ENCODE measurements at places on chromosomes 13 and 19.

DNA sequence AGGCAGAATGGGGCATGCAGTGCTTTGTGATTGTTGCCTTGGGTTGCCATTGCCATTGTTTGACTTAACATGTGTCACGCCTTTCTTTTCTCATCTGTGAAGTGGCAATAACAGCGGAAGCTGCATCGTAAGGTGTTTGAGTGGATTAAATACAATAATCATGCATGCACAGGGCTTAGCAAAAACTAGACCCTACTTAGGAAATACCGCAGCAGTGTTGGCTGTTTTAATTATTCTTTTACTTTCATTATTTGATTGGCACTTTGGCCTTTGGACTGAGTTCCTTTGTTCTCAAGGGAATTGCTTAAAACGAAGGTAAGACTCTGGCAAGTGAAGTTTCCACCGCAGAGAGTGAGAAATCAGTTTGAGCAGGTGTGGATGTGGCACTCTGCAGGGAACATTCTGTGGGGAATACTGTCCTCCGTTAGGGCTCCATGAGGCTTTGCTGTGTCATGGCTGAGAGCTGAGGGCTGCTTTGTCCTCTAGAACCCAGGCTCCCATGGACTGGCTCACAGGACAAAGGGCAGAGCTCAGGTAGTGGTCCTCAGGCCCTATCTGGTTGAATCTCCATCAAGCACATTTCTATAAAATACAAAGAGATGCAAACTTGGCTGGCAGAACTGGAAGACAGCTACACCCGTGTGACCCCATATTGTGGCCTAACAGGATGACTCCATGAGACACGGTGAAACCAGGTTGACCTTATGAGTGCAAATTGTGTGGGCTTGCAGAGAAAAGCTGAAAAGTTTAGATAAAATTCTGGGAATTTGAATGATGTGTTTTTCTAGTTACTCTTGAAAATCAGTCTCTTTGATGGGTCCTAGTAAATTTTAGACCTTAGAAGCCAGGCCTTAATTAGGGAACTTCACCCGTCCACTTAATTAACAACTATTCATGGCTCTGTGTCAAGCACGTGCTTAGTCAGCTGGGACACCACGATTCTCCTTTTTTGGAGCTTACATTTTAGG lies 407.2 kb downstream of the KCNRG start:
- no peak for DNase-seq

- no peak for DNase-seq
Observed at GRCh38 chr19:33333151-33333550, 30.8 kb upstream of the CEBPA start.

DNA sequence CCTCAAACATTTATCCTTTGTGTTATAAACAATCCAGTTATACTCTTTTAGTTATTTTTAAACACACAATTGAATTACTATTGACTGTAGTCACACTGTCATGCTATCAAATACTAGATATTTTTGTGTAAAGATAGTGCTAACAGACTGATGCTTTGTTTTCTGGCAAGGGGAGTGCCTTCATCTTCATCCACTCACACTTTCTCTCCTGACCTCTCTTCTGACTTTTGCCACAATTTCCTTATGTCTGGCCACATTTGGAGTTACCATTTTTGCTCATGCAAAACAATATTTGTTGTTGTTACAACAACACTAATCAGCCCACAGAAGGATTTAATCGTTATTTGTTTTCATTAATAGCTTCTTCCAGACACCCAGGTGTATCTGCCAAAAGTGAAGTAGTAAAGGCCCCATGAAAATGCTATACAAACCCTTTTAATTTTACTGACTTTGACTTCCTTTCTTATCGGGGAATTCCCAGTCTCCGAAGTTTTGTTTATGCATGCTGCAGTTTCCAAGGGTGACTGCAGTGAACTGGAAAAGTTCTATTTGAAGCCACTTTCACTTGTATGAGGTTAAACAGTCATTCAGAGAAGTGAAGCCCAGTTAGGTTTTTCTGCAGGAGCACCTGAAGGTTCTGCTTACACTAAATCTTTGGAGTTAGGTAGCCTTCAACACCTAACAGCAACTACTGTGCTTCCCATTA lies 66.1 kb upstream of the FRY start:
- DNase-seq, result no peak

DNA sequence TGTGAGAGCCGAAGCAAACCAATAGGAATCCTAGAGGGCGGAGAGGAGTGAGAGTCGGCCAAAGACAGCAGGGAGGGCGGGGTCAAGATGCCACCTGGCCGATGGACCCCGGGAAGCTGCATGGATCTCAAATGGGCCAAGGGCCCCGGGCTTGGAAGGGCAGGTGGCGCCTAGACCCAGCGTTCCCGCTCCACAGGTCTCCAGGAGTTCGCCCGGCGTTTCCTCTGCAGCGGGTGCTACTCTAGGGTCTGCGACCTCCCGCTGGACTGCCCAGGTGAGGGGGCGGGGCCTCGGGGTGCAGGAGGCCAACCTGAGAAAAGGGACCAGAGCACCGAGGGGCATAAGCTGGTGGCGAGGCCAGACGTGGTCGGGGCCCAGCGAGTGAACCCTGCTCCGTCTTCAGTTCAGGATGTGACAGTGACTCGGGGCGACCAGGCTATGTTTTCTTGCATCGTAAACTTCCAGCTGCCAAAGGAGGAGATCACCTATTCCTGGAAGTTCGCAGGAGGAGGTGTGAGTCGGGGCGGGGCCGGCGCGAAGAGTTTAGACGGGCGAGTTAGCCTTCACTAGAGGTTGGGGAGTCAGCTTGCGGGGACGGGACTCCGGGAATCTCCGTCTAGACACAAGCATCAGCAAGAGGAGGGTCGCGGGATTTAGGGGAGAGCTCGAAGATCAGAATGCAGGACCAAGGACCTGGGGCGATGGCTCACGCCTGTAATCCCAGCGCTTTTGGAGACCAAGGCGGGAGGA lies 9.9 kb downstream of the SPACA6 start:
- DNase-seq, result no peak

- no peak for DNase-seq
Observed at GRCh38 chr13:111897178-111897845, 169.6 kb upstream of the SOX1 start.

DNA sequence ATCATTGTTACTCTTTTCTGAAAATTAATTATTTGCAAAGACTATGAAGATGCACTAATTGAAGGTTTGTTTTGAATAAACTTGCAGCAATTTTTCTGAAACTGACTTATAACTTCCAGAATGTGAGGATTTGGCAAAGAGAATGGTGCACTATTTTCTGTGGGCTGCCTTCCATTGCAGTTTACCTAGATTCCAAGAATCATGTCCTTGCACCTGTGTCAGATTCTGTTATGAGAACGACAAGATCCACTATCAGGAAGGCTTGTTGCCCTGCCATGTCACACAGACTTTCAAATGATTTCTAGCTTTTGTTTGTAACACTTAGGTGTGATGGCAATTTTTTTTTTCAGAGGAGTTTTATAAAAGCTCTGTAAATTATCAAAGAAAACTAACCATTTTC lies 5.6 kb upstream of the SLAIN1 start:
- no peak for DNase-seq

- no peak for DNase-seq
Observed at GRCh38 chr19:35170359-35171061, 16.0 kb downstream of the FXYD5 start.

- no peak for DNase-seq
Observed at GRCh38 chr19:2223391-2223790, 12.7 kb downstream of the PLEKHJ1 start.

GRCh38 chr19:6800991-6801484 lies 28.5 kb downstream of the VAV1 start:
- DNase-seq, result no peak

DNA sequence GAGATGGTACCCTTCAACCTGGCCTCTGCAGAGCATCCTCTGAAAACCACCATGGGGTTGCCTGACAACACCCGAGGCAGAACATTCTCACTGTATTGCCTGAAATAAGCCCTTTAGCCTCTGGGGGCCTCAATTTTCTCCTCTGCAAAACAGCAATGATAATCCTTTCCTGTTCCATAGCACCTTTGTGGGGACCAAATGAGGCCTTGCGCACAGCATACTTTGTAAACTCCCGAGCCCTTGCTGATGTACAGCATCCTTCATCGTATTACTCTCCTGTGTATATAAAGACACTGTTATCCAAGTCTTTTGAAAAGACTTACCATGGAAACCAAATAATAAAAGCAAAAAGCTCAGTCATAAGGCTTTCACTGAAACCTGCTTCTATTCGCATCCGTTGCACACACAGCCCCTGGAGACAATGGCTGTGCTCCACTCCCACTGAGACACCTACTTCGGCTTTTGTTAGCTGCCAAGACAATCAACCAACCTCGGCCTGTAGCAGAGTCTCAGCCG lies 276.0 kb downstream of the FOXO1 start:
- DNase-seq, result no peak

- DNase-seq, result no peak
Observed at GRCh38 chr19:38665950-38666662, 18.7 kb downstream of the ACTN4 start.

GRCh38 chr13:98060282-98060681 lies 82.6 kb upstream of the FARP1 start:
- no peak for DNase-seq

DNA sequence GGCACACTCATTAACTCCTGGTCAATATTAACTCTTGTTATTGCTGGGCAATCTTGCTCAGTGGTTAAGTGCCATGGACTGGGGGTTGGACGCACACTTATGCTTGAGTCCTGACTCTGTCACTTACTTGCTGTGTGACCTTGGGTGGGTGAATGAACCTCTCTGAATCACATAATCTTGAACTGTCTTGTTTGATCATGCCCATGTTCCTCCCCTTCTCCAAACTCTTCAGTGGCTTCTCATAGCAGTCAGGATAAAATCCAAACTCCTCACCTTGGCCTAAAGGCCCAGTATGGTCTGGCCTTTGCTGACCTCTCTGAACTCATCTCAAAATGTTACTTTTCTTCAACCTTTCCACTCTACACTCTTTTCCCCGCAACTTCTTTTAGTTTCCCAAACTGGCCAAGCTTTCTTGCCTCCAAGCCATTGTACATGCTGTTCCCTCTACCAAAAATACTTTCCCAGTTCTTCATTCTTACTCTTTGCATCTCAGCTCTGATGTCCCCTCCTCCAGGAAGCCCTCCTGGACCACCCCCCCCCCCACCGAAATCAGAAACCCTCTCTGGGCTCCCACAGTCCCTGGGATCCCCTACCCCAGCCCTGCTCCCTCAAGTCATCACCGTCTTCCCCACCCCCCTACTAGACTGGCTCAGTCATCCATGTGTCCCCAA lies 2.4 kb downstream of the MYPOP start:
- DNase-seq, result no peak

DNA sequence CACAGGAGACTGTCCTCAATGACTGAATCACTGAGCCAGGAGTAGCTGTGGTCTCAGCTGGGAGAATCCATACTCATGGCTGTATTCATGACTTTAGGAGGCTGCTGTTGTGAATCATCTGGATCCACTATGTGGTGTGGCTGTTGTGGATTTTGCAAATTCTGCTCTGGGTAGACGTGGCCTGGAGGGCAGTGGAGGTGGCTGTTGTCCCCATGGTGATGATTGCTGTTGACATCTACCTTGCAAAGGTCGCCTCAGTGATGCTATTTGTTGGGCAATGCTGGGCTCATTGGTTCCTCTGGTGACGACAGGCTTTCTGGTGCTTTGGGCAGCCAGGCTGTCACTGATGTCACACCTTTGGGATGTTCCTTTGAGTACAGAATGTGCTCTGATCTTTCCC lies 23.9 kb downstream of the MUC16 start:
- no peak for DNase-seq

DNA sequence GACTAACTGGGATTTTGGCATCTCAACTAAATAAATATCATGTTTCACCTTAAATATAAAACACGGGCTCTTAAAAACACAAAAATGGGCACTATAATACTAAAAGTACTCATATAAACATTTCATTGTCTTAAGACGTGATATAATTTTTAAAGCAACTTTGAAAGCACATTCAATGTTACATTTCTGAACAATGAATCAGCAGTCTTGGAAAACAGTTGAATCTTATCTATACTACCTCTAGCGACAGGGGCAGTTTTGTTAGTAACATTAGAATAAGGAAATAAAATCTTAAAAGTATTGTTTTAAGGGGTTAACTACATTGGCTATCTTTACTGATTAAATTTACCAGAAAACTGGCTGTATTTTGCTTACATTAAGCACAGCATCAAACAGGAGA lies 156.9 kb downstream of the UGGT2 start:
- DNase-seq, result no peak

GRCh38 chr13:21050288-21051197 lies 10.8 kb downstream of the LATS2 start:
- DNase-seq, result no peak

DNA sequence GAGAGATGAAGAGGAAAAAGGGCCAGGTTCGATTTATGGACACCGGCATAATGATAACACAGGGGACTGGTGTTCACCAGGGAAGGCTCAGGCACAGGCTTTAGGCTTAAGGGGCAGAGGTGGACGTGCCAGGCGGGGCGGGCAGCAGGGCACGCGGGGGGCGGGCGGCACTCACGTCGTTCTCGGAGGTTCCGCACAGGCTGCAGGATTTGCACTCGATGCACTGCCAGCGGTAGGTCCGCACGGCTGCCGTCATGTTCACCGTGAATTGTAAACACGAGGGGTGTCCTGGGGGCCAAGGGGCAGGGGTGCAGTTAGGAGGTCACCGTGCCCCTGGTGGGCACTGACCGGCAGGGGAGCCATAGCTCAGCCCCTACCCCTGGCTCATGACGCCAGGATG lies 10.6 kb downstream of the DPF1 start:
- no peak for DNase-seq

- no peak for DNase-seq
Observed at GRCh38 chr13:96636001-96636709, 358.1 kb downstream of the OXGR1 start.

GRCh38 chr19:12953799-12954611 lies 3.0 kb downstream of the GADD45GIP1 start:
- DNase-seq, result no peak

- DNase-seq, result no peak
Observed at GRCh38 chr13:77891041-77891440, 27.6 kb downstream of the EDNRB start.

DNA sequence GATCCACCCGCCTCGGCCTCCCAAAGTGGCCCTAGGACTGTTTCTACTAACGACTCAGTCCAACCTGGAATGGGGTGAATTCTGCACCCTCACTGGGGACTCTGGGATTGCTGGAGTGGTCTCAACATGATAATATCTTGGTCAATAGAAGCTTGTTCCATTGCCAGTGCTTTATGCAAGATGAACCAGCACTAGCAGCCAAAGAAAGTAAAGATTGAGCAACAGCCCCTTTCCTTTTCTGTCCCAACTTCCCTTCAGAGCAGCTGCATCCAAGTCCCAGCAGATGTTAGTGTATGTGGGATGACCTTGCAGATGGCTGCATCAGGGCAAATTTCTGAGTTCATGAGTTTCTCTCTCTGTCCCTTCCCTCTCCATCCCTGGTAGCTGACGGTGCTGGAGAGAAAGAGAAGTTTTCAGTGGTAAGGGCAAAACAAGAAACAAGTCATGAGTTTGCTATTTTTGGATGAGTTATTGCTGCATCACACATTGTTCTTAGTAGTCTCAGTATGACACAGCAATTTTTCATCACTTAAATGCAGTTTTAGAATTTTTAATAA lies 183.6 kb upstream of the EDNRB start:
- DNase-seq, result no peak

- no peak for DNase-seq
Observed at GRCh38 chr19:22604571-22605274, 29.4 kb upstream of the ZNF492 start.

- no peak for DNase-seq
Observed at GRCh38 chr13:62706048-62706447, 1290.4 kb upstream of the PCDH20 start.

- no peak for DNase-seq
Observed at GRCh38 chr13:113652404-113653263, 5.4 kb downstream of the ATP4B start.

- DNase-seq, result no peak
Observed at GRCh38 chr19:13398780-13399726, 107.2 kb downstream of the CACNA1A start.

All from stimulated activated CD8-positive, alpha-beta memory T cell treated with anti-CD3 and anti-CD28 coated beads, Interleukin-7, amount 100 ng/mL, for 1 hour (primary cell).